Activated naive CD4-positive, alpha-beta T cell (primary cell): ENCODE measurements at places on chromosomes 12 and 14.

DNA sequence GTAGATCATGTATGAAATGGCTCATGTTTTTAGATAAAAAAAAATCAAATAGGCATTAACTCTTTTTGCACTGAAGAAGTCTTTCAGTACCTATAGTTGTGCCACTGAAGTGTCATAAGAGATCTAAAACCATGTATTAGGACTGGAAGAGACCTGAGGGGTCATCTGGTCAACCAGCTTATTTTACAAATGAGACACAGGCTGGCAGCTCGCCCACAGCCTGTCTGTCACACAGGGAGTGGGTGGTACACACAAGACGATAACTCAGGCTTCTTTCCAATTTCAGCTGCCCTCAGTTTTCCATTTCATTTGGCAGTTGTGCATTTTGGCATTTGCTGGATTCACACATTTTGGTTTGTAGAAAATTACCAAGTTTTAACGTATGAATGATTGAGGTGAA, 34.7 kb downstream of the C12orf75 start:
- DNase-seq: no peak

DNA sequence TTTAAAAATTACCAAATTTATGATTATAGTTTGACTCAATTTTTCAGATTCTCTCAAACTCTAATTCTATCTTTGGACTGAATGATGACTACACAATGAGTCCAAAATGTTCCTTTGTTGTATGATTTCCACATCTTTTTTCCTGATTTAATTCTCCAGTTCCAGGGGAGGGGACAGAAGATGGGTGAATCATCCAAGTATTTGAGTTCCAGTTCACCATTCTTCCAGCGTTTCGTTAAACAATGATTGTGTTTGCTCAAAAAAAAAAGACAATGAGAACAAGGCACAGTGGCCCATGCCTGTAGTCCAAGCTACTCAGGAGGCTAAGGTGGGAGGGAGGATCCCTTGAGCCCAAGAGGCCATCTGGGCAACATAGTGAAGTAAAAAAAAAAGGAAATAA, 23.8 kb downstream of the BAZ1A start:
- no peak for DNase-seq

GRCh38 chr14:37508503-37508902, 86.5 kb downstream of the FOXA1 start:
- no peak for DNase-seq

GRCh38 chr12:125417446-125417845, 352.2 kb downstream of the AACS start:
- DNase-seq: no peak

DNA sequence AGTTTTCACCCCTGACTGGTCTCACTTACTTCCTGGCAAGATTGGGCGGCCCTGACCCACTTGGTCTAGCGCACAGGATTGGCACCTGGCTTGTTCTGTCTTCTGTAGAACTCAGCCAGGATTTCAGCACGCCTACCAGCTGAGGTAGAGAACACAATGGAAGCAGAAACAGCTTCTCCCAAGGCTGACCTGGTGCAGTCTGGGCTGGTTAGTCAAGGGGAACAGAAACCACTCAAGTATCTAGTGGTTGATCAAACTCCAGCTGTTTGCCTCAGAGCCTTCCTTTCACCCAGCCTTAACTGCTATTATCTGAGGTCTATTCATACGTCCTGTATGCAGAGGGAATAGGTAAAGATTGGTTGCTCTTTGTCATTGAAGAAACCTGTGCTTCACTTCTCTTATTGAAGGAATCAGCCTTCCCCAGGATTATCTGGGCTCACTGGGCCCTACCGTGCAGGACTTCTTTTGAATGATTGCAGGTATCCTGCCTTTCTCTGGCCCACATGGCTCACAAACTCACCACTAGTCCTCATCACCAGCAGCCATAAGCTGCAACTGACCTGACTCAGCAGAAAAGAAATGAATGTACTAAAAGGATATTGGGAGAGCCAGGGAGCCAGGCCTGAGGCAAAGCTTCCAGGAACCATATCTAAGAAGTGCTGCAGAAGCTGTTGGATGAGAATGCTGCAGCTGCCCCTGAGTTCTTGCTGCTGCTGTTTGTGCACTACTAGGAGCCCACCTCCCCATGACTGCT, 2.5 kb upstream of the PLEKHD1 start:
- no peak for DNase-seq

GRCh38 chr12:9634969-9635754, 27.4 kb upstream of the KLRB1 start:
- no peak for DNase-seq

DNA sequence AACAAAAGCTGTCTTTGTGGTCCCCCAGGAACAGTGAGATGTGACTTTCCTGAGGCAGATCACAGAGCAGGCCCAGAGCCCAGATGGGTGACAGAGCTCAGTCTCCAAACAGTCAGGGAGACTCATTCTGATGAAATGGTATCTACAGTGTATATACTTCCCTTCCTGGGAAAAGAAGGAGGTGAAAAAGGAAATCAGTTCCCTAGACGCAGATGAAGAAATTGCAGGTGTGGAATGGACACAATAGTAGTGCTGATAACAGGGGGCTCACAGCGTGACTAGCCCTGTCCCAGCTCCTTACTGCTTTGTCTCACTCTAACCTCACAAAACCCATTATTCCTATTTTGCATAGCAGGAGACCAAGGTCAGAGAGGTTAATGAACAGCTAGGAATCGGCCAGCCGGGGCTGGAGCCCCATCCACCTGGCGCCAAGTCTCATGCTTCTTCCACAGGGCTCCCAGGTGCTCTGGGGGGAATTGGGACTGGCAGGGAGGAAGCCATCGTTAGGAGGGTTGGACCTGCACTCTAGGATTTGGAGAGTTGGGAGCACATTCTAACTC, 11.9 kb downstream of the KCNH3 start:
- no peak for DNase-seq

DNA sequence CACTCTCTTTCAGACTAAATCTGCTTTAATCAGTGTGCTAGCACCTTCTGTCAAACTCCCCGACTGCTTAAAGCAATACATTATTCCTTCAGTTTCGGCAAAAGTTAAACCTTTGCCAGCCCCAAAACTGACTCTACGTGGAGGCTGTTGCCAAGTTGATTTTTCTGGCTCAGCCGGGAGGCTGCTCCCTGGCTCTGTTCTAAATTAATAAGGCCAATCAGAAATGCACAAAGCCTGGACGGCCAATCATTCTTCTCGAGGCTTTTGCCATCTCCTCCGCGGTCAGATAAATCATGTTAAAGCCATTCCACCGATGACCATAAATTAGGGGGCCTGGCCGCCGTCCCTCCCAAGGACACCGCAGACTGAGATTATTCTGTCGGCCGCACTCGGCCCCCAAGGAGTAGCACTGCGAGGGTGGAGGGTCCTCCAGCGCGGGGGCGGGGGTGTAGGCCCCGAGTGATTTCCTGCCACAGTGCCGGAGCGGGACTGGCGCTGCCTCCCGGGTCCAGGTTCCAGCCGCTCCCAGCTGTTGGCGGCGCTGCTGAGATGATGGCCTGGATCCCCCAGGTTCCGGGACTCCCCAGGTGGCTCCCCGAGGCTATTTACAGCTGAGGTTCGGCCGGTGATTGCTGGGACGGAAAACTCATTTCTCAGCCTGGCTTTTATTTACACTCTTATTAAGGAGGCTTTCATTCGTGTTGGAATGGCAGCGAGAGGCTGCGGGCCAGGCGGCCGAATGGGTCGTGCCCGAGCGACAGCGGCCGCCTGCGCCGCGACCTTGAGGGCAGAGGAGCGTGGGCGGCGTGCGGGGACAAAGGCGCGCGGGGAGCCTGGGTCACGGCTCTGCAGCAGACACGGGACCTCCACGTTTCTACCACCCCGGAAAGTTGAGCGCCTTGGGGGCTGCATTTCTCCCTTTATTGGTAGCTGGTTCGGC, 165.1 kb downstream of the MON2 start:
- DNase-seq: no peak
